ENCODE measurements at places on chromosomes 1 and 21. TPM values are rescaled to one million over a fixed set of nuclear protein-coding genes. Genes with fewer than 3 reads are reported as not detected.

Gene KCNK2
- total RNA-seq: 0.13 TPM

Gene CFAP141
- not detected for total RNA-seq

Gene CERS2
- total RNA-seq: 79.2 TPM

DNA sequence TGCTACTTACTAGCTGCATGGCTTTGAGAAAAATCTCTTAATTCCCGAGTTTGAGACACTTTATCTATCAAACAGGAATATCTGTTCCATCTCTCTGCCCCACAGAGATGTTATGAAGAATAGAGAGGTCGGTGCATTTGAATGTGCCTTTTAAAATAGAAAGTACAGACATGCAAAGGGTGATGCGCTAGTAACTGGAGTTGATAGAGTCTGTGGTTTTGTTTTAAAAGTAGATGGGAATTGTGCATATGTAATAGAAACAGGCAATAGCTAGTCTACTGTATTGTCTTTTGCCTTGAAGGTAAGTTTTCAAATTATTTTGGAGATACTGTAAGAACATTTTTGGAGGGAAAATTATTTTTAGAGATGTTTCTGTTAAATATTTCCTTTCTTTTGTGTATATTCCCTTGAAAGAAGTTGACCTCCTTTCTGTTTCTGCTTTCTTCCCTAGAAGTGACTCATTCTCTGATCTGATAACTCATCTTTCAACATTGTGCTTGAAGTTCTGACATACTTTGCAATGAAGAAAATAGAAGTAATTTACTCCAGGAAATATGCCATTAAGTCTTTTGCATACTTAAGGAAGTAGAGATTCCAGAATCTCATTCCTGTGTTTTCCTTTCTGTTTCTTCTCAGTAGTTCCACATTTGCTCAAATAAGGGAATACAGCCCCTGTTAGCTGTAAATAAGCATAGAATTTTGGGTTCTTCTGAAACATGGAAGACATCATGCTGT, 151.6 kb downstream of the SDCCAG8 start:
- no peak for DNase-seq

- DNase-seq: no peak
Observed at GRCh38 chr1:108880850-108881249, 4.1 kb downstream of the GPSM2 start.
